GM12878 (cell line): ENCODE measurements at places on chromosomes 1 and 21. TPM values are rescaled to one million over a fixed set of nuclear protein-coding genes. Genes with fewer than 3 reads are reported as not detected.

- H3K27me3 ChIP-seq = no peaks in the 10 kb centered on the region
- DNase-seq = no peak
- peaks cover 7% of the 10 kb centered on the region; the same call in 1 of the 2 replicates for H3K4me1 ChIP-seq
- no peak overlapping the region for H3K27ac ChIP-seq
- peaks cover 8% of the 10 kb centered on the region for H3K36me3 ChIP-seq
These were observed 19.7 kb downstream of the MRPS6 start for GRCh38 chr21:34093083-34093482.

- H3K4me3 ChIP-seq = no peak overlapping the region
- no peaks in the 10 kb centered on the region for H3K36me3 ChIP-seq
- 0 out of 2 replicates have a peak, but pooled peaks cover 4% of the 10 kb centered on the region for H3K4me1 ChIP-seq
These were observed 31.4 kb downstream of the PLPP3 start for GRCh38 chr1:56547977-56548376.

- H3K27me3 ChIP-seq = no peaks in the 10 kb centered on the region
- no peak overlapping the region for H3K4me3 ChIP-seq
- no peak overlapping the region for H3K27ac ChIP-seq
These were observed 120.6 kb upstream of the KCND3 start for GRCh38 chr1:112110031-112110430.

DNA sequence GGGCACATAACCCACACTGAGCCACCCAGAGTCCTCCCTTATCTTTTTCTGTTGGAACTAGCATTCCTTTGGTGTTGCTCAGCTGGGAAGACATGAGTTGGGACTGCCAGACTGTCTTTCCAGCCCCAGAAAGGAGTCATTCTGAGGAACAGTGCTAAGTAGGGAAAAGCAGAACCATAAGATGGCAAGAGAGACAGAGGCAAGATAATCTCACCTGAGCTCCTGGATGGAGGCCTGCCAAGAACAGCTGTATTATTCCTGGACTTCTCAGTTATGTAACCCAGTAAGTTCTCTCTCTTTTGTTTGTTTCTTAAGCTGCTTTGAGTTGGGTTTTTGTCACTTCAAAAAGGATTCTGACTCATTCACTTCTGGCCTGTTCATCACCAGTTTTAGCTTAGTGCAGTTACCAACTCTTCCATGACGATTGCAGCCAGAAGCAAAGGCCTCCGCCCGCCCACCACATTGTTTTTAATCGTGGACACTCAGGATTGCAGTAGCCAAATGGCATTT is 134.4 kb downstream of the OMA1 start:
- no peaks in the 10 kb centered on the region for H3K4me1 ChIP-seq
- H3K27me3 ChIP-seq = no peaks in the 10 kb centered on the region
- H3K4me3 ChIP-seq = no peak overlapping the region
- H3K27ac ChIP-seq = no peak overlapping the region
- no peak for DNase-seq

DNA sequence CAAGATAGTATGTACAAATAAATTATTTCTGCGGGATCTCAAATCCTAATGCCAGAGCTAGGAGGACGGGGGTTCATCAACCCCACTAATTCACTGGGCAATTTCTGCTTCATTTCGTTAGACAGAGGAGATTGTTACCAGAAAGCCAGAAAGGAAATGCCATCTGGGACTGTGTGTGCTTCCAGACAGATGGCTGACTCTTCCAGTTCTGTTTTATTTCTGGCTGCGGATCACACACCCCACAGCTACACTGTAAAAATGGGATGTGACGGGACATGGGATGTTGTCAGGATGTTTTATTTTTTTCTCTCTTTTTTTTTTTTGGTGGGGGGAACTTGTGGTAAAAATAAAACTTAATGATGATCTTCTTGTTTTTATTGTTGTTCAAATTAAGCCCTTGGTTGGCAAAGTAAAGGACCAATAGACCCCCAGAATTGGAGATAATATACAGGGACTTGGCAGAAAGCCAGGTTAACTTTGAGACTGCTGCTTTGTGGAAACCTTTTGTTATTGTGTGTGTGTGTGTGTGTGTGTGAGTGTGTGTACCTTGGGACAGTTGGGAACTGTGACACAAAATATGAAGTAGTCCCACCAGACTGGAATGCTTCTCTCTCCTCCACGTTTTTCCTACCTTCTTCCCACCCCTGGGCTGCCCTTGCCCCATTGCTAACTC is 114.5 kb downstream of the NUF2 start:
- H3K27me3 ChIP-seq = peaks cover 3% of the 10 kb centered on the region; the same call in 1 of the 2 replicates
- H3K36me3 ChIP-seq = no peaks in the 10 kb centered on the region
- H3K4me1 ChIP-seq = no peaks in the 10 kb centered on the region
- DNase-seq = no peak

- H3K36me3 ChIP-seq = no peaks in the 10 kb centered on the region
- no peaks in the 10 kb centered on the region for H3K27me3 ChIP-seq
These were observed 50.4 kb downstream of the RHOU start for GRCh38 chr1:228785366-228786330.

ALX3 gene
- not detected in 2 replicates for total RNA-seq

KRTAP13-2 gene
- total RNA-seq = not detected in 2 replicates

FAM163A gene
- total RNA-seq = not detected in 2 replicates

HJV gene
- not detected in 2 replicates for total RNA-seq
